ENCODE measurements at places on chromosomes 11 and 22. TPM values are rescaled to one million over a fixed set of nuclear protein-coding genes. Genes with fewer than 3 reads are reported as not detected.
A peak's percentile ranks its signal among the peaks of the same experiment; 100 is the strongest.

DNA sequence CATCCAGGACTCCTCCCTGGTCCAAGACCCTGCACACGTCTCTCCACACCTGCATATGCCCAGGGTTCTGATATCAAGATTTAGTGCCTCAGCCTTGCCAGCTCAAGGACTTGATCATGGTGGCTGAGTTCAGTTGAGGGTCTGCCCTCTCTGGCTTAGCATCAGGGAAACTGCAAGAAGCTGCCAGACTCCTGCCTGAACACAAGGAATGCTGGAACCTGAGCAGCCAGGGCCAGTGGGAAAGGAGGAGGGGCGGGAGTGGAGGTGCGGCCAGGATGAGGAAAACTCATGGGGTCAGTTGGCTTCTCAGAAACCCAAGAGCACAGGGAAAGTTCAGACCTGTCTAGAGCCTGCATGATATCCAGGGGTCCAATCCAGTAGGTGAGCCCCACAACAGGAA lies 546.1 kb downstream of the BUD13 start:
- H3K4me3 ChIP-seq: no peak overlapping the region
- peaks cover 6% of the 10 kb centered on the region for H3K27me3 ChIP-seq
- no peaks in the 10 kb centered on the region for H3K4me1 ChIP-seq
- no peak for DNase-seq
- no peaks in the 10 kb centered on the region for H3K36me3 ChIP-seq

DNA sequence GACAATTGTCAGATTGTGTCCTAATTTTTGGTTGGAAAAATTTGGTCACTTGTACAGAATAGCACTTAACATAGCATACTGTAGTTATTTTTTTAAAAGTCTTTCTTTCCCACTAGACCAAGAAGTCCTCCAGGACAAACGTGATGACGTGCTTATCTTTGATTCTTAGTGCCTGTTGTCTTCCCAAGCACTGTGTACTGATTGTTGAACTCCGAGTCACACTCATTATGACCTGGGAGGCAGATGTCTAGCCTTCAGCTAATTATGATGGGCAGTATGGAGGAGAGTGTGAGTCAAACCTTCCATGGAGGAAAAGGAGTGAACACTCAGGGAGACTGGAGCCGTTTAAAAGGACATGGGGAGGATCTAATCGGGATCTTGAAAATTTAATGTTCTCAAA lies 119.8 kb downstream of the SPON1 start:
- H3K27me3 ChIP-seq: no peaks in the 10 kb centered on the region
- peaks cover 11% of the 10 kb centered on the region for H3K4me1 ChIP-seq
- DNase-seq: peak; percentile 50
- no peak overlapping the region for H3K4me3 ChIP-seq
- no peak overlapping the region for H3K27ac ChIP-seq

- H3K4me1 ChIP-seq: 0 out of 2 replicates have a peak, but pooled peaks cover 4% of the 10 kb centered on the region
- DNase-seq: no peak
- H3K4me3 ChIP-seq: no peak overlapping the region
- no peak overlapping the region for H3K27ac ChIP-seq
Observed at GRCh38 chr11:74842967-74843366, 94.3 kb downstream of the RNF169 start.

DNA sequence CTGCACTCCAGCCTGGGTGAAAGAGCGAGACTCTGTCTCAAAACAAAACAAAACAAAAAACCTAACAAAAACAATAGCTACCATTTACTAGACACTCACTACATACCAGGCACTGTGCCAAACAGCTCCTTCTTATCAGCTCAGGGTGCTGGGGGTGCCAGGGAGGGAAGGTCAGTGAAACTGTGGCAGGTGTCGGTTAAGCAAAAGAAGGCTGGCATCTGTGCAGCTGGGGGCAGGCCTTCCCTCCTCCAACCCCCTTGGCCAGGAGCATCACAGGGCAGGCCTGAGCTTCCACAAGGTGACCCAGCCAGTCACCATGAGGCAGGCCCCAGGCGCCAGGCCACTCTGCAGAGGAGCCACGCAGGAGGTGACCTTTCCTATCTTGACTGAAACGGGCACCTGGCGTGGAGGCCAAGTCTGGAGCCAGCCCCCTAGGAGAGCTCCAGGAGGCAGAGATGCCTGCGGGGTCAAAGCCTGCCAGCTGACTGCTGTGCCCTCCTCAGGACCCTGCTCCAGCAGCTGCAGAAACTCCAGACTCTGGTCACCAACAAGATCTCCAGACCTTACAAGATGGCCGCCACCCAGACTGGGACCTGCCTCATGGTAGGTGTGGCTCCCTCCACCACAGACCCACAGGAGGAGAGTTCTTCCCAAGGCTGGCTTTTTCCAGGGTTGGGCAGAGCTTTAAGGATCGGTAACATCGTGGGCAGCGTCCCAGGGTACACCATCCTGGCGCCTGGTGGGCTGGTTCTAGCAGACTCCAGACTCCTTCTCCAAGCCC lies 31.3 kb upstream of the DGKZ start:
- H3K4me3 ChIP-seq: no peak overlapping the region
- H3K4me1 ChIP-seq: no peaks in the 10 kb centered on the region
- peaks cover 90% of the 10 kb centered on the region for H3K36me3 ChIP-seq
- DNase-seq: no peak

GRCh38 chr22:20212754-20213699 lies 55.1 kb downstream of the RTN4R start:
- no peak overlapping the region for H3K4me3 ChIP-seq
- no peak for DNase-seq
- no peaks in the 10 kb centered on the region for H3K4me1 ChIP-seq
- H3K27me3 ChIP-seq: no peaks in the 10 kb centered on the region

DNA sequence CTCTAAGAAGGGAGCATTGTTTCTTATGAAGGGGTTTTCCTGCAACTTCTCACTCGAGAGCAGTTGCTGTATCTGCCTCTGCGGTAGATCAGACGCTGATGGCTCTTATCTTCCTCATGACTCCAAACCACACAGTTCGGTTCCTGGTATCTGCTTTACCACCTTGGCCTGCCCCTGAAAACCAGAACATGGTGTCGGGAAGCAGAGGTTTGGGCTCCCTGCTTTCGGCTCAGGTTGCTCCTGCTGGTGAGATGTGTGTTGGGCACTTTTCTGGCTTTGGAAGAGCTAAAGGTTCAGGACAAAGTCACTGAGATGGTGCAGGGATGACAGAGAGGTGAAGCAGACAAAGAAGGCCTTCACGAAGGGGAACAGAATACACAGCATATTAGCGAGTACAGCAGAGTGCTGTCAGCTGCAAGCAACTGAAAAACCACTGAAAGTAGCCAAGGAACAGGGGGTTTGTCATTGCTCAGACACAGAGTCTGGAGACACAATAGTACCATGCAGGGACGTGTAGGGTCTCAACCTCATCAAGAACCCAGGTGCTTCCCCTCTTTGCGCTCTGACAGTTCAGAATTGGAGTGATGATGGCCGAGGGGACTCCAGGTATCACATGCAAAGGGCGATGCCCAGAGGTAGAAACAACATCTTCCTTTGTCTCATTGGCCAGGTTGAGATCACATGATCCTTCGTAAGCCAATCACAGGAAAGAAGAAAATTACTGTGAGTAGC lies 11.9 kb upstream of the CSF2RB start:
- H3K27me3 ChIP-seq: peaks cover 57% of the 10 kb centered on the region
- no peak overlapping the region for H3K27ac ChIP-seq
- no peaks in the 10 kb centered on the region for H3K4me1 ChIP-seq
- no peaks in the 10 kb centered on the region for H3K36me3 ChIP-seq
- DNase-seq: no peak

GRCh38 chr11:67010296-67010905 lies 12.5 kb upstream of the SYT12 start:
- no peak for DNase-seq
- H3K36me3 ChIP-seq: no peaks in the 10 kb centered on the region
- no peaks in the 10 kb centered on the region for H3K27me3 ChIP-seq
- no peak overlapping the region for H3K27ac ChIP-seq

DNA sequence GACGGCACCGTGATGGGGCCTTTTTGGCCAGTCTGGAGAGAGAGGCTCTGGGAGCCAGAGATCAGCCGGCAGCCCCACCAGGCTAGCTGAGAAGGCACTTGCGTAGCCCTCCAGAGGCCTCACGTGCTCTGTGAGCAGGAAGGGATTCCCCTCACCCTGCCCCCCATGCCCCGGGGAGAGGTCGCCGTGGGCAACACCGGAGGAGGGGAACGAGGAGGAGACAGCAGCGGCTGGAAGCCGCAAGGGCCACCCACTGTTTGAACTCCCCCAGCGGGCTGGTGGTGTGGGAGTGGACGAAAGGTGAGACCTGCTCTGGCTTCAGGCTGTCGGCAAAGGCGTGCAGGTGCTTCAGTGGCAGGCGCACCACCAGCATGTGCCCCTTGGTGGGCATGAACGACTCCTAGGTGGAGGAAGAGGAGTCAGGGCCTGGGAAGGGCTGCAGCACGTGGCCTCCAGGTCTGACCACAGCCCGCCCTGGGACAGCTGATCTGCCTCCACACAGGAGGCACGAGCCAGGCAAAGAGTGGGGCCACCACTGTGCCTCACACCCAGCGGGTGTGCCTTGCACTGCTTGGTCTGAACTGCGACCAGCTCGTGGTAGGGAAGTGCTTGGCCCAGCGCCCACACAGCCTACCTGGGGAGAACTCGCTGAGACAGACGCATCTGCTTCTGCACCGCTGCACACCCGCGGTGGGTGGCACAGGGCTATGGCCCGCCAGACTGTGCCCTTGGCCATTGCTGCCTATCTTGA lies 99.9 kb downstream of the MED15 start:
- no peak overlapping the region for H3K4me3 ChIP-seq
- H3K4me1 ChIP-seq: no peaks in the 10 kb centered on the region
- no peaks in the 10 kb centered on the region for H3K36me3 ChIP-seq
- H3K27me3 ChIP-seq: no peaks in the 10 kb centered on the region
- DNase-seq: no peak

GRCh38 chr11:69615545-69616278 lies 25.2 kb upstream of the CCND1 start:
- H3K27ac ChIP-seq: no peak overlapping the region
- H3K4me1 ChIP-seq: peaks cover 3% of the 10 kb centered on the region
- no peak for DNase-seq
- H3K4me3 ChIP-seq: no peak overlapping the region

- no peaks in the 10 kb centered on the region for H3K36me3 ChIP-seq
- no peak for DNase-seq
- no peak overlapping the region for H3K4me3 ChIP-seq
- H3K27me3 ChIP-seq: no peaks in the 10 kb centered on the region
Observed at GRCh38 chr11:42967653-42968052, 344.1 kb upstream of the API5 start.

- no peaks in the 10 kb centered on the region for H3K4me1 ChIP-seq
- H3K27ac ChIP-seq: no peak overlapping the region
- H3K4me3 ChIP-seq: no peak overlapping the region
- H3K27me3 ChIP-seq: 0 out of 2 replicates have a peak, but pooled peaks cover 2% of the 10 kb centered on the region
- H3K36me3 ChIP-seq: no peaks in the 10 kb centered on the region
Observed at GRCh38 chr11:112453601-112454577, 193.2 kb upstream of the PLET1 start.

DNA sequence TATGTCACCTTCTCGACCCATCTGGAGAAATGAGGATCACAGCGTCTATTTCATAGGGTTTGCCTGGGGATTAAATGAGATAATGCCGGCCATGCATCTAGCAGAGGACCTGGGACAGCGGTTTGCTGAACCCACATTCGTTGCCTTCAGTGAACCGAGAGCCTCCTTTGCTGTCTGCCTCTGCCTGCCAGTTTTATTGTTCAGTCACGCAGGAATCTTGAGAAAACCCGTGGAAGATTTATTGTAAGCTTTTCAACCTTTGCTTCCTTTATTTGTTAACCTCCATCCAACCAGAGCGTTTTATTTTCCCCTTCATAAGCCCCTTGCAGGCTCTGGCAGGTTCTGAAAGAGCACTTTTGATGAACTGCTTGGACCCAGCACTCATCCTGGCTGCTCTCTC lies 202.3 kb upstream of the SYN3 start:
- no peaks in the 10 kb centered on the region for H3K36me3 ChIP-seq
- no peak for DNase-seq
- no peaks in the 10 kb centered on the region for H3K4me1 ChIP-seq
- H3K27me3 ChIP-seq: peaks cover 8% of the 10 kb centered on the region
- H3K27ac ChIP-seq: no peak overlapping the region
- no peak overlapping the region for H3K4me3 ChIP-seq

GRCh38 chr11:2092956-2093412 lies 46.2 kb downstream of the IGF2 start:
- H3K36me3 ChIP-seq: no peaks in the 10 kb centered on the region
- no peaks in the 10 kb centered on the region for H3K27me3 ChIP-seq
- no peak overlapping the region for H3K4me3 ChIP-seq
- H3K27ac ChIP-seq: no peak overlapping the region
- peaks cover 38% of the 10 kb centered on the region for H3K4me1 ChIP-seq

DNA sequence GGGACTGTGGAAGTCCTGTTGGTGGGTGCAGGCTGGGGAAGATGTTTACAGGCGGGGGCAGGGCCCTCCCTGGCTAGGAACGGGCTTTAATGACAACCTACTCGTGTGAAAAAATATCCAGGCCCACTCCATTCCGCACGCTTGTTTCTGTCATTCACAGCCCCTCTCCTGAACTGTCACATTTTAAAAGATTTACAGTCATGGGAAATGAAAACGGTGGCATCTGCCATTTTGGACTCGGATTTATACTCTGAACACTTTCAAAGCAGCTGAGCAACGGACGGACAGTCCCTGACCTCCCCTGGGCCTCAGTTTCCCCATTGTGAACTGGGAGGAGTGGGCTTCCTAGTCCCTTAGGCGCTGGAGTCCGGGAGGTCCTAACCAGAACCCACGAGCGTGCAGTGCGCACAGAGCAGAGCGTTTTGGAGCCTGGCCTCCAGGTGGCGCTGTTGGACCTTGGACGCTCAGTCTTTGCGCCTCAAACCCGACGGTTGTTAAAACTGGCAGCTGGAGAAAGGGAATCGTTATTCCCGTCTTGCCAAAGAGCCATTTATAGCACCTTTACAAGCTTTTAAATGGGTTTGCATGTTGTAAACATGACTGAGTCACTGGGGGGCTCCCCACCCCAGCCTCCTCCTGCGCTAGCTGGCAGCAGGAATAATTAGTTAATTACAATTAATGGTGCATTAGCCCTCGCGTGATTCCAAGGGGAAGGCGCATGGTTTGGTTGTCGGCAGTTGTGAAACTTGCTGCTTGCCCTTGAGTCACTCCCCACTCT lies 75.3 kb downstream of the FBLN1 start:
- H3K4me1 ChIP-seq: no peaks in the 10 kb centered on the region
- DNase-seq: peak; percentile 88
- H3K4me3 ChIP-seq: no peak overlapping the region
- no peak overlapping the region for H3K27ac ChIP-seq
- no peaks in the 10 kb centered on the region for H3K27me3 ChIP-seq

GRCh38 chr22:48750282-48750681 lies 1077.4 kb downstream of the BRD1 start:
- H3K4me3 ChIP-seq: no peak overlapping the region
- no peak for DNase-seq
- no peak overlapping the region for H3K27ac ChIP-seq
- no peaks in the 10 kb centered on the region for H3K36me3 ChIP-seq
- H3K4me1 ChIP-seq: no peaks in the 10 kb centered on the region
- no peaks in the 10 kb centered on the region for H3K27me3 ChIP-seq

The OR52N4 gene
- total RNA-seq: not detected

The MMP7 gene
- total RNA-seq: not detected

The TH gene
- not detected for total RNA-seq

The PLXNB2 gene
- 136 TPM for total RNA-seq

The RAG1 gene
- total RNA-seq: not detected

The OR5F1 gene
- total RNA-seq: not detected

The JHY gene
- total RNA-seq: 7.3 TPM

The ST14 gene
- total RNA-seq: not detected
